Heart left ventricle (tissue), 16 donors: ENCODE measurements at places on chromosomes 3 and 15. TPM values are rescaled to one million over a fixed set of nuclear protein-coding genes. Genes with fewer than 3 reads are reported as not detected.

Gene ACOX2
- 41.7 TPM for total RNA-seq

- DNase-seq: no peak
Observed at GRCh38 chr3:185648396-185648795, 62.3 kb downstream of the SENP2 start.

DNA sequence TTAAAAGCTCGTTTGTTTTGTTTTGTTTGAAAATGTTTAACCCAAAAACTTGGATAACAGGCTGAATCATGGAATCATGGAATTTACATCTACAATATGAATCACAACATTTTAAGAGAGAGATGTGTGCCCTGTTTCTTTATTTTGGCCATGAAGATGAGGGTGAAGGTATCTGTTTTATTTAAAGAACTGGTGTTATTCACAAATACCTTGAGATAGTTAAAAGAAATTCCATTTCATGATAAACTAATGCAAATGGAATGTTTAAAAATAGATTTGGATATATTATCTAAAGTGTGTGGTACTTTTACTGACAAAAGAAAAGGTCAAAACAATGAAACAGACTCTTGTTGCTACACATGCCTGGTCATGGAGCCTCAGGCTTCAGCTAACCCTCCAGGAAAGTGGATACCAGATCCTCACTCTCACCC is 486.0 kb upstream of the CFAP20DC start:
- no peak for DNase-seq

- no peak for DNase-seq
Observed at GRCh38 chr3:155554777-155555451, 190.0 kb downstream of the PLCH1 start.

Gene ISLR2
- total RNA-seq: 9.0 TPM

- no peak for DNase-seq
Observed at GRCh38 chr3:132821314-132821713, 99.1 kb upstream of the NPHP3 start.

GRCh38 chr3:20099060-20099459 is 58.8 kb downstream of the KAT2B start:
- no peak for DNase-seq
